CD4-positive, alpha-beta memory T cell (primary cell): ENCODE measurements at places on chromosomes 13 and 19.

- no peak for DNase-seq
Measured at GRCh38 chr13:79246578-79246949, 159.5 kb downstream of the RBM26 start.

DNA sequence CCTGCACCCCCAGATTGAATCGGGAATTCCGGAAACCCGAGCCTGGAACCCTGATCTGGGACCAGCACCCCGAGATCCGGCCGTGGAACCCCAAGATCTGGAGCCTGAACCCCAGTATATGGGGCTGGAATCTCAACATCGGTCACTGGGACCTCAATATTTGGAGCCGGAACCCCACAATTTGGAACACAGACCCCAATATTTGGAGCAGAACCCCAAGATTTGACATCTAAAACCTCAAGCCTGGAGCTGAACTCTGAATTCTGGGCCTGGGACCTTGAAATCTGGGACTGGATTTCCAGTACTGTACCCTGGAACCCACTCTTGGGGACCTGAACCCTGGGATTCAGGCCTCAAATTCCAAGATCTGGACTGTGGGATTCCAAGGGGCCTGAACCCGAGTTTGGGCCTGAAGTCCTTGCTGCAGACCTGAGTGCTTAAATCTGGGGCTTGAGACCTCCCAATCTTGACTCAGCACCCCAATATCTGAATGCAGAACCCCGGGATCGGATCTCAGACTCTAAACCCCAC is 629 bp downstream of the LRFN3 start:
- no peak for DNase-seq

GRCh38 chr13:31200637-31200971 is 829 bp downstream of the B3GLCT start:
- DNase-seq: no peak

GRCh38 chr13:69109891-69110525 is 997.6 kb upstream of the ATXN8OS start:
- DNase-seq: no peak
